ENCODE measurements at places on chromosomes 1 and 21.

- DNase-seq, result no peak
Measured at GRCh38 chr1:102252731-102253505, 256.2 kb upstream of the OLFM3 start.

GRCh38 chr1:204307334-204307883 lies 52.3 kb downstream of the PLEKHA6 start:
- no peak for DNase-seq

- DNase-seq, result no peak
Measured at GRCh38 chr1:244878681-244879080, 14.3 kb upstream of the HNRNPU start.

- no peak for DNase-seq
Measured at GRCh38 chr1:197367627-197368026, 99.6 kb downstream of the CRB1 start.

GRCh38 chr1:223849352-223850254 lies 3.9 kb upstream of the TP53BP2 start:
- no peak for DNase-seq

DNA sequence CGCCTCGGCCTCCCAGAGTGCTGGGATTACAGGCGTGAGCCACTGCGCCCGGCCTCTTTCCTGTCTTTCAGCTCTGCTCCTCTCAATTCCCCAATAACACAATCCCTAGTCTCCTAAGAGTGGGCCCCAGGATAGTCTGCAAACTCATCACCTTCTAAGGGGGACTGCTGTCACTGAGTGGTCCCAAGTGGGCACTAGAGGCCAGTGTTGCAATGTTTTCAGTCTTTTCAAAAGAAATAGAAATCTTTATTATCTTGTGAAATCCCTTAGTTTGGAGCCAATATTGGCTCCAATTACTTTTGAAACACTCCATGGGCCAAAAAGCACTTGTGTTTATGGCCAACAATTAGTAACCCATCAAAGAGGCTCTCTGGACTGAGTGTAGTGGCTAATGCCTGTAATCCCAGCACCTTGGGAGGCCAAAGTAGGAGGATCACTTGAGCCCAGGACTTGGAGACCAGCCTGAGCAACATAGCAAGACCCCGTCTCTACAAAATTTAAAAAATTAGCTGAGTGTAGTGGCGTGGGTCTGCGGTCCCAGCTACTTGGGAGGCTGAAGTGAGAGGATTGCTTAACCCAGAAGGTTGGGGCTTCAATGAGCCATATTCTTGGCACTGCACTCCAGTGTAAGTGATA lies 28.6 kb upstream of the ZNF697 start:
- DNase-seq, result peak; percentile 63

- no peak for DNase-seq
Measured at GRCh38 chr1:60958001-60958400, 124.4 kb upstream of the NFIA start.

DNA sequence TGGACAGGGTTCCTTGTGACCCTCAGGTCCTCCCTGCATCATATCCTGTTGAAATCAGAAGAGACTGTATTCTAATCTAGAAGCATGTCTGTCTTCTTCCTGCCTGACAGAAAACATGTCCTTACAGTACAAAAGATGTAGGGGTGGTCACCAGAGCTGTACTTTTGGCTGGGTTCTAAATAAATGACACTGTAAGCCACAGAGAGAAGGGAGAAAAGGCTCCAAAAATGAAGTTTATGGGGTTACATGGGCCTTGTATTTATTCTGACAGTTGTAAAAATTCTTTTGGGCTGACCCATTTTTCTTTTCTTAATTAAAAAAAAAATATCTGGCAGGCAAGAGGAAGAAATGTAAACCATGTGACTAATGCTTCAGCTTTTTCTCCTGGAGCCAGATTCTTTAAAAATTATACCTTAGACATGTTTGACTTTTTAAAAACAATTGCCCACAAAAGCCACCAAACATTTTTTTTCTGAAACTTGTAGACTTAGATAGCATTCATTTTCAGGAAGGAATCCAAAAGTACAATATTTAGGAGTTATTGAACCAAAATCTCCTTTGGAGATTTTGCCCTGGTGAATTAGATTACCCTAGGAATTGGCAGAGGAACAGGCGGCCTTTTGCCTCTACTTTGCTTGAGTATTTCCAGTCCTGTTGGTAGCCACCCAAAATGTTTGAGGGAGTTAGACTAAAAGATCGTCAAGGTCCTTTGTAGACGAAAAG lies 17.1 kb downstream of the RGL1 start:
- DNase-seq, result peak; percentile 62

- peak; percentile 58 for DNase-seq
Measured at GRCh38 chr1:228088586-228089498, 6.3 kb downstream of the ARF1 start.

- no peak for DNase-seq
Measured at GRCh38 chr1:29777522-29777921, 541.2 kb downstream of the PTPRU start.

- peak; percentile 85 for DNase-seq
Measured at GRCh38 chr1:202130297-202130721, 7.6 kb downstream of the GPR37L1 start.

DNA sequence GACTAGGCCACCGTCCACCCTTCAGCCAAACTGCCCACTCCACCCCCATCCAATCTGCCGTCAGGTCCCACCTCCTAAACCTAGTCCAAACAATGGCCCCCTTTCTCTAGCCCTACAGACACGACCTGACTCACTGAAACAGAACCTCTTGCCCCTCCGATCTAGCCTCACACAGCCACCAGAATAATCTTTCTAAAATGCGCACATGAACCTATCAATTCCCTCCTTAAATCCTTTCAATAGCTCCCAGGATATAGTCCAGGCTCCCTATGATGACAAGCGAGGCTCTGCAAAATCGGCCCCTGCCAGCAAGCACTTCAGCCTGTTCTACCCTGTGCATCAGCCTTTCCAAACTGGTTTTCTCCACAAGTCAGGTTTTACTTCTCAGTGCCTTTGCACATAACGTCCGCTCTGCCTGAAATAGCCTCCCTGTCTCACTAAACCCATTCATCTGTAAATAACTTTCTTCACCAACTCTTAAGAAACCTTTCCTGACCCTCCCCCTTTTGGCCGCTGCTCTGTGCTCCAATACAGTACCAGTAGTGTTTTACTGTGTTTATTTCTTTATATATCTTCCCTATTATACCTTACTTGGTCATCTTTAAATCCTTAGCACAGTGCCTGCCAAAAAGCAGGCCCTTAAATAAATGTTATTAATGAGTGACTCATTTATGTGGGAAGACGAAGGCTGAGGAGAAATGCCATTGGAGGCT lies 9.0 kb upstream of the CDC20 start:
- no peak for DNase-seq

- peak; percentile 74 for DNase-seq
Measured at GRCh38 chr1:10867138-10867721, 70.8 kb upstream of the CASZ1 start.

- no peak for DNase-seq
Measured at GRCh38 chr1:45084562-45084961, 72.5 kb downstream of the UROD start.

- peak; percentile 26 for DNase-seq
Measured at GRCh38 chr1:169945181-169945580, 51.5 kb upstream of the SCYL3 start.

GRCh38 chr1:16236511-16237342 lies at the start of gene CPLANE2:
Gene CPLANE2 (minus strand): TSS chr1:16237183. CDS start chr1:16236742, 441 bp downstream.
- peak; percentile 98 for DNase-seq

DNA sequence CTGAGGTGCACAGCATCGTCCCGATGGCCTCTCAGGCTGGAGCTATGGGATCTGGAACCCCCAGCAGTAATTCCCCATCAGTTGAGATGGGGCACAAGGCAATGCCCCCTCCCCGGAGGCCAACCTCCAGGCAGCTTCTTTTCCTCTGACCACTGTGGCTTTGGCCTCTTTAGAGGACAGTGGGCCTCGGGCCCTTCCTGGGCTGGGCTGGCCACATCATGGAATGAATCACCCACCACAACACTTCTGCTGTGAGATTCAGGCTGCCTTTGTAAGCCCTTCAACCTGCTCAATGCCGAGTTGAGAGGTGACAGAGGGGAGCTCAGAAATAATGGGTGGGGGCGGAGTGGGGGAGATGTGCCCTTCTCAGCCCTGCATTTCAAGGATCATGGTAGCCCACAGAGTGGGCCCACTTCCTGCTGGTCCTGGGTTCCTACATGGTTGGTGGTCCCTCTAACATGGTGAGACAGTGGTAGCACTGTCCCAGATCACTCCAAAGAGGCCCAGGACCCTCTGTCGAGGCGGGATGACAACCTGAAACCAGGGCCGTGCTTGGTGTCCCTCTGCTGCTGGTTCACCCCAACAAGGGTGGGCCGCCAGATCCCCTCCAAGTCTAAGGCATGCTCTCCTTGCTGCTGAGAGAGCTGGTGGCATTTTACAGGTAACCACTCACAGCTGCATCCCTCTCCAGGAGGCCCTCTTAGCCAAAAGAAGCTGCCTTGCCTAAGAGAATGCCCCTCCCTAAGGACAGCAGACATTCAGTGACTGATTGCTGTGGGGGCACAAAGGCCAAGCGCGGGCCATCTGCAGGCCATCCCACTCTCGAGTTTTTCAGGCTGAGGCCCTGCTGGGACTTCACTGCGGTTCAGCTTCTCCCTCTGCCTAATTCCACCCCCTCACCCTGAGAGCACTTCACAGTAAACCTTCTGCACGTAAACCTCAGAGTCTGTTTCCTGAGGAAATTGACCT lies 29.7 kb upstream of the EVA1B start:
- no peak for DNase-seq

DNA sequence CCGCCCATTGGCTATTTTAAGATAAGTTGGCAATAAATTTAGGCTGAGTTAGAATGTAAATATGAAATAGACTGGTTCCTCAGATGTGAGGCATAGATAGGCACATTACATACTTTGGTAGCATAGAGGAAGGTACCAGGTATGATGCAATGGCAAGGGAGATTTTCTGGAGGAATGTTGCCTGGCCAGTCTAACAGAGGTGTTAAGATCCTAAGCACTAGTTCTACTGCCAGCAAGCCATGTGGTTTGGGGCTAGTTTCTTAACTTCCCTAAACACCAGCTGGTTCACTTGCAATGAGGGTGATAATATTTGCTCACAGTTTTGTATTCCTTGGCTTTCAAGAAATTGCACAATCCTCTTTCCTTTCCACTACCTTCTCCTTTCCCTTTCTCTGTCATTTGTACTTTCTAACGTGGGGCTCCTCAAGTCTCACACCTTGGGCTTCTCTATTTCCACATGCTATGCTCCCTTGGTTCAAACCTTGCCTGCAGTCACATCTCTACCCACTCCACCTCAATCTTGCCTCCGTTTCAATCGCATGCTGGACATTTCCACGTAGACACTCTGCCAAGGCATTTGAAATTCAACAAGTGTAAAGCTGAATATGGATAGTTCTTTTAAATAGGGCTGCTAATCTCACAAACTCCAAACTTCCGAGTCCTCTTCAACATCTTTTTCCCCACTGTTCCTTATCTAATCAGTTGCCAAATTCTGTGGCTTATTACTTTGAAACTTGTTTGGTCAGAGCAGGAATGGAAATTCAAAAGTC lies 4.7 kb upstream of the CD55 start:
- DNase-seq, result no peak

DNA sequence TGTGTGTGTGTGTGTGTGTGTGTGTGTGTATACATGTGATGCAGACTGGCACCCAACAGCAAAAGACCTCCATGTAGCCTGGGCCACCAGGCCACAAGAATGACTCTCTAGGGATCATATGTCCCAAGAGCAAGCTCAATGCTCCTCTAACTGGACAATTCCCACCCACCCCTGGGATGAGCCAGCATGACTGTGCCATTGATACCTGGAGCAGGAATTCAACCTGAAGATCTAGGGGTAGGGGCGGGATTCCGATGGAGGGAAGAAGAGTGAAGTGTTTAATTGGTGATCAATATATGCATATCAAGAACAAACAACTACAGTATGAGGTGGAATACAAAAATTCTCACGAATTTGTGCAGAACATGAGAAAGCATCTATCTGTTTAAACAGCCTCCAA lies 136.2 kb downstream of the PSMG1 start:
- no peak for DNase-seq

DNA sequence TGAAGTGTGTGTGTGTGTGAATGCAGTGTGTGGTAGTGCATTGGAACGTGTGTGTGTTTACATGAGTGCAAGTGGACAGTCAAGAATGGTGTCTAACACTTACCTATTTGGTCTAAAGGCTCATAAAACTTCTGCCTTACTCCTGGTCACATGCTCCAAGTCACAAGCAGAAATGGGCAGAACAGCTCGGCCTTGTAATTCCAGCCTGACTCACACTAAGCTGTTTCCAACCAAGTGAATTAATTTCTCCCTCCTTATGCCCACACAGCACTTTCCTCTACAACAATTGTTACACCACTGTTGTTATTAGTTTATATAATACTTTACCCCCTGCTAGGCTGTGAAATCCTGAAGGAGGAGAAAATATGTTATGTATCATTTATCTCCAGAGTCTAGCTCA lies 43.8 kb downstream of the DDR2 start:
- no peak for DNase-seq

DNA sequence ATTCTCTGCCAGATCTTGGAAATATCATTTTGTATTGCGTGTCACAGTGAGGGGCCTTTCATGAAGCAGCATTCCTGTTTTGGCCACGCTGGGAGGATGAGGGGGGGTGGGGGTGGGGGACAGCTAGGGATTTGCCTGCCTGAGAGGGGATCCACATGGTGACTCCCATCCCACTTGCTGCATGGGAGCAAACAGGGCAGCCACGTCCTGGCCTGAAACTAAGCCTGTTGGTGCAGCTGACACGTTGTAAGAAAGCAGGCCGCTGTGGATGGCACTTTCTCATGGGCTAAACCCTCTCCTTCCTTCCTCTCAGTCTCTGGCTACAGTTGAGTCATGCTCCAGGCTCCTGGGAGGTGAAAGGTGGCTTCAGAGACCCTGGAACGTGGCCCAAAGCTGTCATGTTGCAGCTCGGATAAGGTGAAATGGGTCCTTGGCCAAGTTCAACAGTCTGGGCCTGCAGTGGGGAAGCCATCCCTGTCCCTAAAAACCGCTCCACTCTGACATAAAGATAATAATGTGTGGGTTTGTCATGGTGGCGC lies 346.7 kb upstream of the VAMP3 start:
- DNase-seq, result no peak

- no peak for DNase-seq
Measured at GRCh38 chr1:119783354-119784185, 14.9 kb upstream of the HMGCS2 start.

DNA sequence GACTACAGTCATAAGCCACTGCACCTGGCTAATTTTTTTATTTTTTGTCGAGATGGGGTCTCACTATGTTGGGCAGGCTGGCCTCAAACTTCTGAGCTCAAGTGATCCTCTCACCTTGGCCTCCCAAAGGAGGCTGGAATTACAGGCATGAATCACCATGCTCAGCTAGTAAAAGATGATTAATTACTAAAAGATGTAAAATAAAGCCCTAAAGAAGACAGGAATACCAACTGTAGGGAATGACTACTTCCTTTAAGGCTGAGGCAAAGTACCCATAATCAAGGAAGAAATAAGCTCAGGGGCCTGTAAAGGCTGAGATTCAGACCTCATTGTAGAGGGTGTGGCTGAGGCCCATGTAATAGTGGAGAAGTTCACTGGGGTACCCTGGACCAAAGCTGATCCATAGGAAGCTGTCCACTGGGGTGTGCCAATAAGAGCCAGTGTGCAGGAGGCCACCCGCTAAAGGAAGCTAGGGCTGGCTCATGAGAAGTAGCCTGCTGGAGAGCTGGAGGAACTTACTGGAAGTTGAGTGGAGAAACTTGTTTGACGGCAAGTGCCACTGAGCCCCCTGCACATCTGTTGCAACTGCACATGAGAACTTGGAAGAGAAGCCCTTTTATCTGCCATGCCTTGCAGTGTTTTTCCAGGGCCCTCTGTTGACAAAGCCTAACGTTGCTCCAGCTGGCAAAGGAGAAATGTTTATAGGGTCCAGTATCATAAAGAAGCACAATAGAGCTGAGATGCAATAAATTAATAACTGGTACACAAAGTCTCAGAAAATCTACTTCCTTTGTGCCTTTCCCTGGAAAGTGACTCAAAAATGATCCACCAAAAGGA lies 17.8 kb upstream of the SERTAD4 start:
- DNase-seq, result no peak

GRCh38 chr1:93665015-93665414 lies 16.6 kb downstream of the BCAR3 start:
- no peak for DNase-seq

Measured in sciatic nerve (tissue), 2 donors.